ENCODE measurements at places on chromosomes 2 and 18. TPM values are rescaled to one million over a fixed set of nuclear protein-coding genes. Genes with fewer than 3 reads are reported as not detected.

The RIT2 gene
- not detected for total RNA-seq

DNA sequence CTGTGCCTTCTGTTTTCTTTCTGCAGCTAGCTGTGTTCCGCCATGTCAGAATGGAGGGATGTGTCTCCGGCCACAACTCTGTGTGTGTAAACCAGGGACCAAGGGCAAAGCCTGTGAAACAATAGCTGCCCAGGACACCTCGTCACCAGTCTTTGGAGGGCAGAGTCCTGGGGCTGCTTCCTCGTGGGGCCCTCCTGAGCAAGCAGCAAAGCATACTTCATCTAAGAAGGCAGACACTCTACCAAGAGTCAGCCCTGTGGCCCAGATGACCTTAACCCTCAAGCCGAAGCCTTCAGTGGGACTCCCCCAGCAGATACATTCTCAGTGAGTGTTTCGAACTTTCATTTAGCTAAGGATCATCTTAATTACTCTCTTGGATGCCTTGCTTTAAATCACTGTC, 74.1 kb downstream of the LTBP1 start:
- DNase-seq = no peak

DNA sequence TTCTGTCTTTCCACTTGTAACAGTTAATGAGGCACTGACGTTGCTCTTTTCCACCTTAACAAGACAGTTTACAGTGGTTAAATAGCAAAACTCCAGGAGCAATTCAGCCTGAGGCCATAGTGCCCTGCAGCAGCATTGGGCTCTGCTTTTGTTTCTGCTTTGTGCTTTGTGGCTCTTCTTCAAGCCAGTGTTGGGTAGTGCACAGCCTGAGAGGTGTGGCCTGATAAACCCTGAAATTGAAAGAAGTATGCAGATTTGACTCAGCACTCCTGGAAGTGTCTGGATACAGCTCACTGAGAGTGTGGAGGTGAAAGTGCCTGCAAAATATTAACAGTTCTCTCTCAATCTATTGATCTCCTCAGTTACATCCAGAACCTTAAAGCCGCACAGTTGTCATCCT, 63.0 kb downstream of the STK25 start:
- DNase-seq = no peak

The IL36A gene
- not detected for total RNA-seq

The CD226 gene
- 0.04 TPM for total RNA-seq

The MARCHF4 gene
- total RNA-seq = 3.6 TPM

- peak; percentile 72 for DNase-seq
These were observed 359.5 kb downstream of the RND3 start for GRCh38 chr2:150127995-150128394.

DNA sequence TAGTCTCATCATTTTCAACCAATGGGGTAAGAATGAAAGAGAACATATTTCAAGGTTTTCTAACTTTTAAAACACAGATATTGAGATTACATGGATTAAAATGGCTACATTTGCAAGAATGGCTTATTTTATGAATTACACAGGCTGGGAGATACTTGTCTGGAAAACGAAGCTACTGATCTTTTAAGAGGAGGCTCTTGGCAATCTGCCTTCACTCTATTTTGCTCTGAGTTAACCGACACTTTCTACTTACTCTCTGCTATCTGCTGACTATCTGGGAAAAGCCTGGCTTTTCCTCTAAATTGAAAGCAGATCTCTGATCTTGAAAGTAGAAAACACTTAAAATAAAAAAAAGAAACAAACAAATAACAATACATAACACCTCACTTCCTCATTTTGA, 325.4 kb upstream of the LINC00305 start:
- DNase-seq = no peak

GRCh38 chr2:206713746-206714145, 4.5 kb downstream of the DYTN start:
- DNase-seq = no peak

DNA sequence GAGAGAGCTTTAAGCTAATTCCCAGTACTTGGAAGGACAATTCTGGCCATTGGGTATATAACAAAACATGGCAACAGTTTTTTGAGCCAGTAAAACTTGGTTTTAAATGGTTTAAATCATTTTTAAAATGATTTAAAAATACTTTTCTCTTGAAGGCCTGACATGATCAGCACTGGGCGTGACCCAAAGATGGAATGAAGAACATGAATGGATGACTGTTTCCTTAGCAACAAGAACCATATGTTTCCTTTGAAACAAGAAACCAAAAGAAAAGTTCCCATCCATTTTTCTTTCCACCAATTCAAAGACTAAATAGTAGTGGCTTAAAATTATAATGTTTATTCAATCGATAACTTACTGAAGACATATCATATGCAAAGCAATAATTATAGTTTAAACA, 348.3 kb upstream of the FIGN start:
- no peak for DNase-seq

The ANKRD30B gene
- total RNA-seq = not detected

Measured in pulmonary artery endothelial cell (primary cell).